ENCODE measurements at places on chromosomes 16 and 17. TPM values are rescaled to one million over a fixed set of nuclear protein-coding genes. Genes with fewer than 3 reads are reported as not detected.

DNA sequence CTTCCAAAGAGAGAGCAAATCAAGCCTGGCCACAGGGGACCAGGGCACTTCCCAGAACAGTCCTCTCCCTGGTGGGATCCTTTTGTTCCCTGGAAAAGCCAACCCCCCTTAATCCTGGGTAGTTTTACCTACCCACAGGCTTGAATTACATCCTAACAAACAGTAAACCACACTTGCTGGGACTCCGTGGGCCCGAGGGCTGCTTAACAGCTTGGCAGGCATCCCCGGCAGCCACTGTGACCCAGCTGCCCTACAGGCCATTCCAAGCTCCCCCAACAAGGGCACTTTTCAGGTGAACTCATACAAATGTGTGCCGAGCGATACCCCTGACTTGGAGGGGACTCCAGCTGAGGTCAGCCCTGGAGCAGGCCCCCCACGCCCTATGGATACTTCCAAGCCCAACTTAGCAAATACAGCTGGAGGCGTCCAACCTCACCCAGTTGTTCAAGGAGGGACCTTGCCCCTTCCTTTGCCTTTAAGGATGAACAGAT, 26.4 kb downstream of the ADCY9 start:
- DNase-seq = no peak

USP6 gene
- polyA plus RNA-seq = 4.7 TPM

GRCh38 chr17:57004944-57005579, 27.1 kb downstream of the SCPEP1 start:
- DNase-seq = no peak

- no peak for DNase-seq
These were observed 107.4 kb downstream of the PARN start for GRCh38 chr16:14522671-14523070.

DNA sequence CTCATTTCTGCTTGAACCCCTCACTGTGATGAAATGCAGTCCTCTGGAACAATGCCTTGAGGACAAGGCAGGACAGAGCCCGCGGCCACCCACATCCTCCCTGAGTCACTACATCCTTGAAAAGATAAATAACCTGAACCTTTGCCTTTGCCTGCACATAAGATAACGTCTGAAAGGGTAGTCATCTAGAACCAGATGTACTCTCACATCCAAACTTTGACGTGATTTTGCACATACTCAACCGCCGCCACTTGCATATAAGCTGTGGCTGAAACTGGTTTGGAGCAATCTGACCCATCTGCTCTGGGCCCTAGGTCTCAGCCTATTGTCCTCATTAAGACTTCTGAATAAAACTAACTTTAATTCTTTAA, 252.1 kb downstream of the PHKB start:
- DNase-seq = no peak

GP1BA gene
- 3.4 TPM for polyA plus RNA-seq

GRCh38 chr17:60947100-60947499, 269.4 kb downstream of the BCAS3 start:
- no peak for DNase-seq

Data from left renal pelvis (tissue), 4 donors.